Activated T-helper 9 cell treated with anti-CD3 and anti-CD28 coated beads, Interleukin-2, amount 50 U/mL, for 16 hours (primary cell): ENCODE measurements at places on chromosomes 12 and 14.

- no peak for DNase-seq
These were observed 245.4 kb downstream of the DUSP6 start for GRCh38 chr12:89106950-89107349.

DNA sequence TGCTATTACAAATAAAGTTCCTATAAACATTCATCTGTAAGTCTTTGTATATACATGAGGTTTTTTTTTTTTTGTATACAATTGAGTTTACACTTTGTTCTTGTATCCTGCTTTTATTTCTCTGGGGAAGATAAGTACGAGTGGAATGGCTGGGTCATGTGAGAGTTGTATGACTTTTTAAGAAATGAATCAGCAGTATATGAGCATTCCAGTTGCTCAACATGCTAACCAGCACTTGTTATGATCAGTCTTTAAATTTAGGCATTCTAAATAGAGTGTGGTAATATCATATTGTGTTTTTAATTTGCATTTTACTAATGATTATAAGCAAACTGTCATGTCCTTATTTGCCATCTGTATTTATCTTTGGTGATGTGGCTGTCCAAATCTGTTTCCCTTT, 44.7 kb upstream of the AMIGO2 start:
- DNase-seq, result no peak

GRCh38 chr12:3101309-3102024, 24.3 kb downstream of the TSPAN9 start:
- no peak for DNase-seq

- DNase-seq, result no peak
These were observed 295.1 kb downstream of the GRIN2B start for GRCh38 chr12:13686260-13686659.

GRCh38 chr14:87067591-87067990, 925.4 kb downstream of the GALC start:
- no peak for DNase-seq

DNA sequence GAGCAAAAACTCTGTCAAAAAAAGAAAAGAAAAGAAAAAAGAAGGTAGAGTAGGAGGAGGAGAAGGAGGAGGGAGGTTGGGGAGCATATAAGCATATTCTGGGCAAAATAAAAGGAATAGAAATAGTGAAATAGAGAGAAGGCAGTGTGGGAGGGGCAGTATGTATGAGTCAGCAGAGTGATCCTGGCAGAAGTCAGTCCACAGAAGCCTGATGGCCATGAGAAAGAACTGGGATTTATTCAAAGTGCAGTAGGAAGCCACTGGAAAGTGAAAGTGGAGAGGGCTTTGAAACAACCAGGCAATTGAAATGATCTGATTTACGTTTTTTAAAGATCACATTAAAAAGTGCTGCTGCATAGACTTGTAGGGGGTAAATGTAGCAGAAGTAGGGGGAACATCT, 368.6 kb upstream of the USP15 start:
- DNase-seq, result no peak

DNA sequence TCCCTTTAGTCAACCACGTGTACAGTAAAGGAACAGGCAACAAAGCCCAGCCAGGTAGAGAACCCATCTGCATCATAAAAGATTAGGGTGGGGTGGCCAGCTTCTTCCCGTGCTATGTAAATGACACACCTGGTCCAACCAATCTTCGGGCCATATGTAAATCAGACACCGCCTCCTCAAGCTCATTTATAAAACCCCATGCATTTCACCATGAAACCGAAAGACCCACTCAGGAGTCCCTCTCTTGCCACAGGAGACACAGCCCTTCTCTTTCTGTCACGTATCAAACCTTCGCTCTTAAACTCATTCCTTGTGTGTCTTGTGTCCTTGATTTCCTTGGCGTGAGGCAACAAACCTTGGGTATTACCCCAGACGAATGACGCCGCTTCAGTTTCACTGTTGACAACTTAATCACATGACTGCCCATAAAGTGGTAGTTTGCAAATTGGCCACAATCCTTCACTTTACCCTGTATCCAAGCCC, 59.8 kb upstream of the TBPL2 start:
- no peak for DNase-seq

GRCh38 chr14:103135333-103136260, 12.3 kb downstream of the TNFAIP2 start:
- DNase-seq, result no peak

- DNase-seq, result no peak
These were observed 1.4 kb downstream of the LRFN5 start for GRCh38 chr14:41607966-41608663.

GRCh38 chr12:92096346-92097136, 49.1 kb downstream of the BTG1 start:
- DNase-seq, result no peak

GRCh38 chr14:91946622-91947474, 646 bp downstream of the FBLN5 start:
- DNase-seq, result no peak

GRCh38 chr12:75881920-75882319, 149.7 kb downstream of the PHLDA1 start:
- no peak for DNase-seq

DNA sequence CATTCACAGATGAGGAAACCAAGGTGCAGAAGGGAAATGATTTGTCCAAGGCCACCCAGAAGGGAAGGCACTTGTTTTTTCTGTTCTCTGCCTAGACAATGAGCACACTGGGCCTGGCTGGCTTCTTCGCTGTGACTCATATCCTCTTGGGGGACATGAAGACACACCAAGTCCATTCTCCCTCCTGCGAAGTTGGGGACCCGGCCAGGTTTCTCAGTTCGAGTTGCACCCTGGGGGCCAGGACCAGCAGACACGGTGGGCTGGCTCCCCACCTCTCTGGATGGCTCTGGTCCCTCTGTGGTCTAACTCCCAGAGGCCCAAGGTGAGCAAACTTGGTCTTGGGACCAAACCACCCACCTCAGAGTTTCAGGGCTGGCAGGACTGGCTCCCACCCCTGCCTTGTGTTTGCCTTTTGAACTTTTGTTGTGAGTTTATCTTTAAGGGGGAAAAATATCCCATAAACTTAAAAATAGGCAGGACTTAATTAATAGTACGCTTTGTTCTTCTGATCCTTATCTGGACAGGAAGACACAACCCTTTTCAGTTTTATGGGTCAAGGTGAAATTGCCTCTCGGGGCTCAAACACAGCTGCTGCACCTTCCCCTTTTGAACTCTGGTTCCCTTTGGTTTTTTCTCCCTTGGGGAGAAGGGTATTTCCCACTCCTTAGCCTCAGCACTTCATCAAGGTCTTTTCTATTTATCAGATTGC, 9.0 kb upstream of the MLEC start:
- no peak for DNase-seq

DNA sequence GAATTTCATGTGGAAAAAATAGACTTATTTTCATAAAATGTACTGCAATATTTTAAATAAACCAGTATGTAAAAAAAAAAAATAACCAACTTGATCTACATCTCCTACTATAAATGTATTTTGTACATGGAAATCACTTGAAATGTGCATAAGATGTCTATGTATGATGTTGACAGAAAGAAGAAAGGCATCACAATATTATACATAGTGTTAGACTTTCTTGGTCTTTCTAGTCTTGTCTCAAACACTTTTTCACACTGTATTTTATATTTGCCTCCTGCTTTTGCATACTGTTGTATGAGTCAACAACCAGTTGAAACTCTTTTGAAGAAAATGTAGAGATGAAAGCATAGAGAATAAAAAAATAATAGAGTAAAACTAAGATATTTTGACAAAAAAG, 352.4 kb upstream of the MGAT4C start:
- DNase-seq, result no peak

DNA sequence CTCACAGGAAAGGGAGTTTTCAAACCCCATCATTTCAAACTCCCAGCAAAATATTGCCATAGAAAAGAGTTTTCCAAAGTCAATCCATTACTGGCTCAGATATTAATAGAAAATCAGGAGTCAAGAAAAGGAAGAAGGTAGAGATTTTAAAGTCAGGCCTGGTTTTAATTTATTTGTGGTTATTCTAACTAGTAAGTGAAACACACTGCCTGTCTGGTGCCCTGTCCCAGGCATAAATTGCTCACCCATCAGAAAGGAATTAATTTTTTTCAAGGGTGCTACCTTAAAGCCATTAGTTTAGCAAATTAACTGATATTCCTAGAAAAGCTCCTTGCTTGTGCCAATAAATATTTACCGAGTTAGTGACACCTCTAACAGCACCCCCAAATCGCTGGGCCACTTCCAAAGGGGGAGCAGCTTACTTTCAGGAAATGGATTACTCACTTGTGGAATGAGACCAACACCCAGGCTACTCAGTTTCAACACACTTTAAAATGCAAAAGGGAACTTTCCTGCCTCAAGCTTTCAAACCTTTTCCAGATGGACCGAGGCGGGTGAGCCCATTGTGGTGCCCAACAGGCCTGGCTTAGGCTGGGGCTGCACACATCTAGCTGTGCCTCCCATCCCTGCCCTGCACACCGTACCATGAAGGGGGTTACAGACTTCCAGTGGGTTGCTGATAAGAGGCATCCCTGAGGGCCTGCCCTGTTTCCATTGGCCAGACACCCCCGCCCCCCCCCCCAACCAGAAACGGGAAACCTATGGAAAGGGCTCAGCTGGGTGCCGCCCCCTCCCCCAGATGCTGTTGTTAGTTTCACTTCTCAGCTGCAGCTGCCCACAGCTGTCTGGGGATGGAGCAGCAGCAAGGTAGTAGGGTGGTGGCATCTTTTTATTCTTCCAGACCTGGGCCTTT, 117.2 kb downstream of the SAMD4A start:
- DNase-seq, result no peak

DNA sequence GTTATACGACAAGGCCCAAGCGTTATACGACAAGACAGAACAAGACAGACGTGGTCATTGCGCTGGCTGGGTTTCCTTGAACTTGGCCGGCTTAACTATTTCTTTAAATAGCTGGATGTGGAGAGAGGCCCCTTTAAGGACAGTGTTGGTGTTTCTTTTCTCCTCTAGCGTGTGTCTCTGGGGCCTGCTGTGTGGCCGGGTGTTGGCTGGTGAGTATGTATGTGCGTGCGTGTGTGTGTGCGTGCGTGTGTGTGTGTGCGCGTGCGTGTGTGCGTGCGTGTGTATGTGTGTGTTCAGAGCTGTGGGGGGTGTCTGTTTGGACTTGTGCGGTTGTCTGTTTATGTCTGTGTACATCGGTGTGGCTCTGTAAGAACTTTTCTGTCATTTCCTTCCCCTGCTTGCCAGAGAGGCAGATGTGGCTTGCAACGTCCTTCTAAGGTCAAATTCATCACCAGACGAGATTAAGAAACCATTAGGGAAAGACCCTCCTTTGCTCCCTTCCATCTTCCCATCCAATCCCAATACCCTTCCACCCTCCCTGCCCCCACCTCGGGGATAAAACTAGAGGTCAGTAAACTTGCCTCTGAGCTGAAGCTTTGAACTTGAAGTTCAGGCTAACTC, 78.6 kb upstream of the TBX3 start:
- DNase-seq, result no peak

DNA sequence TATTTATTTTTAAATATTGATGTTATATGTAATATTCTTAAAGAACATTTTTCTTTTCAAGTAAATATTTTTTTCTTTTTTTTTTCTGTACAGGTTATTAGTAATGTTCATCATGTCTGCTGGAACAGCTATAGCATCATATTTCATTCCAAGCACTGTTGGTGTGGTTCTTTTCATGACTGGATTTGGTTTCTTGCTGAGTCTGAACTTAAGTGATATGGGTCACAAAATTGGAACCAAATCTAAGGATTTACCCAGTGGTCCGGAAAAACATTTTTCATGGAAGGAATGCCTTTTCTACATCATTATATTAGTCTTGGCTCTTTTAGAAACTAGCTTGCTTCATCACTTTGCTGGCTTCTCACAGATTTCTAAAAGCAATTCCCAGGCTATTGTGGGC, 23.2 kb downstream of the PCNX4 start:
- no peak for DNase-seq

DNA sequence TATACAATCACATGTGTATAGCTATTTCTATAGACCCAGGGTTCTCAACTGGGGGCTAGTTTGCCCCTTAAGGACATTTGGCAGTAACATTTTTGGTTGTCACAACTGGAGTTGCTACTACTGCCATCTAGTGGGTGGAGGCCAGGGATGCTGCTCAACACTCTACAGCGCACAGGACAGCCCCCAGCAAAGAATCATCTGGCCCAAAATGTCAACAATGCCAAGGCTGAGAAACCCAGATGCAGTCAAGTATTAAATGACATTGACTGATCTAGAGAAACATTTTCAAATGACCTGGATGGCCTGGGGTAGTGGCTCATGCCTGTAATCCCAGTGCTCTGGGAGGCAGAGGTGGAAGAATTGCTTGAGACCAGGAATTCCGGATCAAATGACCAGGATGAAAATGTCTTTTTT, 5.8 kb downstream of the WSB2 start:
- DNase-seq, result peak; percentile 54

DNA sequence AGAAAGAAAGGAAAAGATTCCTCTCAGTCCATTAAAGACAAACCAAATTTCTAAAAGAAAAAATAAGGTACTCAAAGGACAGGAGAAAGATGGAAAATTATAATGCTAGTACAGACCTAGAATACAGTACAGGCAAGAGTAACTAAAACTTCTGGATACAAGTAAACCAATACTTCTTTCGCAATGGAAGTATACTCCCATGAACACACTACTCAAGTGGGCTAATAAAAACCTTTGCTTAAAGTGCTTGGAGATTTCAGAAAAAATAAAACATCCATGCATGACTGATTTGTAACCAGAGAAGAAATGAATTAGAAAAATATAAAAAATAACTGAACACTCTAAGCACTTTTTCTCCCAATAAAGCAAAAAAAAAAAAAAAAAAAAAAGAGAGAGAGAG, 3.5 kb downstream of the ZBTB25 start:
- no peak for DNase-seq

DNA sequence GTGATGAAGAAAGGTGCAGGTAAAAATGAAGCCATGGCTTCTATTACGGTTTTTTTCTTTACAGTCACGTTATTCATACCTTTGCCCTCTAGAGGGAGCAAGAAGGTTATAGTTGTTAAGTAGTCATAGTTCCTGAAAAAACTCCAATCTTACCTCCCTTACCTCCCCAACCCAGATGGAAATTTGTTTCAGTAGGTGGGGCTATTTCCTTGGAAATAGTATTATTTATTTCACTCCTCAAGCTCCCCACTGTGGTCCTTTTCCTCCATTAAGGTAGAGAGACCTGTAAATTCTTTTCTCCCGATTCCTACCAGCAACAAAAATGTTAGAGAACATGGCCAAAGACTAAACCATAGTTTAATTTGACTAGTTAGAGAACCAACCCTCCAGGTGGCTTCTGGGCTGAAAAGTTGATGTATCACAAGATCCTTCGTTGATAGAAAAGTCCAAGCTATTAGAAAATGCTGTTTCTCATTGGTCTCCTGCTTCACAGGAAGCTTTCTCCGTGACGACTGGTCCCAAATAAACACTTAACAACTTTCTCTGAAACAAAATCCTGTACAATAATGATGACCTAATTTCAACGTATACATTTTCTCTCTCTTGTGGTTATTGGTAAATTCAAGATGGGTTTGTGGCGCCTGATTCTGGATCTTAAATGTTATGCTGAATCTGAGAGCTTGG, 43.5 kb downstream of the TMX1 start:
- DNase-seq, result no peak

- no peak for DNase-seq
These were observed 465.4 kb downstream of the RMST start for GRCh38 chr12:97927977-97928376.

GRCh38 chr12:54010053-54010971, 1.5 kb downstream of the HOXC8 start:
- DNase-seq, result no peak

- no peak for DNase-seq
These were observed 31.1 kb downstream of the GPHN start for GRCh38 chr14:66539034-66539433.
